ENCODE measurements at places on chromosomes 11 and 22. TPM values are rescaled to one million over a fixed set of nuclear protein-coding genes. Genes with fewer than 3 reads are reported as not detected.

- no peak for DNase-seq
Observed at GRCh38 chr22:20034143-20034542, 13.2 kb downstream of the TANGO2 start.

DNA sequence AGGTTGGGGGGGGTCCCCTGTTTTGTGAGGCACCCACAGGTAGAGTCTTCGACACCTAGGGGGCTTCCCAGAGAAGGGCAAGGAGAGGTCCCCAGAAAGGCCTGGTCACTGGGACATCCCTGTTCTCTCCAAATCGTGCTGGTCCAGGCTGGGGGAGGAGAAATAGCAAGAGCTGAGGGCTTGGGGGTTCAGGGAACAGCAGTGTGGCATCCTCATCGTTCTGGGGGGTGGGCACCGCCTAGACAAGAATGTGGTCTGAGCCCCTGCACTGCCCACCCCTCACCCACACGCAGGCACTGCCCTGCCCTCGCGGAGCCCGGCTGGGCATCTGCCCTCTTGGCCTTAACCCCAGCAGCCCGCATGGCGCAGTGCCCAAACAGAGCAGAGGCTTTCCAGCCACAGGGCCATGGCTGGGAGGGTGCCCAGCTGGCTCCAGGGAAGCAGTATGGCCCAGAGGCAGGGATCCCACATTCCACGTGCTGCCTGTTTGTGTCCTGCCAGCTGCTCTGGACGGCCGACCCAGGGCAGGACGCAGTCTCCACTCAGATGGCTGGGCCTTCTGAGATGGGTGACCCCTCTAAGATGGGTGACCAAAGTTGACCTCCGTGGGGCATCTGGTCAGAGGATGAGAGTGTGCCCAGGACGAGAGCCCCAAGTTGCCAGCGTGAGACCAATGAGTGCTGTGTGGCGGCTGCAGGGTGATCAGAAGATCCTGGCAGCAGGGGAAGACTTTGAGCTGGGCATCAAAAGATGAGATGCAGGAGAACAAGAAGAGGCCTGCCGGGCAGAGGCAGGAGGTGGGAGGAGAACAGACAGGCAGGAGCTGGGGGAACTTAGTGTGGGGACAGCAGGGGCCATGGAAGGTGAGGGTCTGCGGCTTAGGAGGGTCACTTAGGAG lies 14.4 kb downstream of the SCARF2 start:
- DNase-seq: no peak

- peak; percentile 83 for DNase-seq
Observed at GRCh38 chr11:12888525-12889158, 120.5 kb upstream of the RASSF10 start.

- no peak for DNase-seq
Observed at GRCh38 chr11:44025727-44026126, 22.1 kb upstream of the ACCSL start.

- no peak for DNase-seq
Observed at GRCh38 chr11:108902027-108902469, 237.2 kb downstream of the DDX10 start.

DNA sequence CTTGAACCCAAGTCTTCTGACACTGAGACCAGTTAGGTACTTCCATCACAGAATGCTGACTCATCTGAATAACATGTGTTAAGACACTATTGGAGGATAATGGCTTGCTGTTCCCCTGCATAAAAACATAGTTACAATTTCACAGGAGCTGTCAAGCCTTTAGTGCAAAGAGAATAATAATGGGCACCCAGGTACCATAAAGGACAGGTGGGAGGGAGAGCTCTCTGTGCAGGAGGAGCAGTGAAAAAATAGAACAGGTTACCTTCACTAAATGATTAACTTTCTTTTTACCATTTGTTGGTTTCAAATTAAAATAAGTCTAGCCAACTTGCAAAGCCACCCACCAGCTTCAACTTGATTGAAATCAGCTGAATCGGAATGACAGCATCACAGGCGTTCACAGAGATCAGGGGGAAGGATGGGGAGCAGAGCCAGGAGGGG lies 173.2 kb downstream of the DSCAML1 start:
- no peak for DNase-seq

DNA sequence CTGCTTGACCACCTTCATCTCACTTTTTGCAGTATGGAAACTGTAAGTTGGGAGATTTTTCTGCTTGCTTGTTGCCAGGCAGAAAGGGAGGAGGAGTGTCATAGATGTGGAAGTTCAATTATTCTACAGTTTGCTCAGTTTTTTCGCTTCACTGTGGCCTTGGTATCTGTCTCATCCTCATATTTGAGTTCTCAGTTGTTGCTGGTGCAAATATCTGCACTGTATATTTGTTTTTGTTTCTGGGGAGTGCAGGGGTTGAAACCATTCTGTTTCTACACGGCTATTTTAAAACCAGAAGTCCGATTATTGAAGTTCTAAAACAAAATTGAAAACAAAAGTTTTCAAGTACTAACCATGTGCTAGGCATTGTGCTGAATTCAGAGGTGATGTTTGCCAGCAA lies 153.4 kb downstream of the JRKL start:
- no peak for DNase-seq

DNA sequence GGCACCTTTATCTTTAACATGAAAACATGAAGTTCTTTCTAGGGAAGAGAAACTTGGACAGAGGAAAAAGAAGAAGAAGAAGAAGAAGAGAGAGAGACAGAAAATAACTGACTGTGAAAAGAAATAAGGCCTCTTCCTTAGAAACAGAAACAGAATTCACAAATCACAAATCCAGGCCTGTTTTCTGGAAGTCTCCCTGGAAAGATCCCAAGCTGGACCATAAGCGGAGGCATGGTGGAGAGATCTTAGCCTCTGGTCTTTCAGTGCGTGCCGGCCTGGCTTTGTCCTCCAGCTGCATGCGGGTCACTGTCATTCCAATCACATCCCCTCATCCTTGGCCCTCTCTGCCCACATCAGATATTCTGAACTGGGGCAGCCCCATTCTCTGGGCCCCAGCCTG lies 6.9 kb downstream of the FXYD6 start:
- DNase-seq: no peak

GRCh38 chr11:126585388-126585773 lies 229.9 kb downstream of the ST3GAL4 start:
- DNase-seq: no peak

GRCh38 chr22:37633089-37633624 lies 6.3 kb upstream of the SH3BP1 start:
- no peak for DNase-seq

GRCh38 chr22:31461699-31462098 lies 27.9 kb downstream of the EIF4ENIF1 start:
- no peak for DNase-seq

GRCh38 chr11:44203270-44204043 lies 106.5 kb downstream of the ALX4 start:
- no peak for DNase-seq

- DNase-seq: no peak
Observed at GRCh38 chr11:114614127-114614720, 18.6 kb upstream of the NXPE4 start.

- no peak for DNase-seq
Observed at GRCh38 chr11:125241104-125241503, 76.6 kb downstream of the PKNOX2 start.

DNA sequence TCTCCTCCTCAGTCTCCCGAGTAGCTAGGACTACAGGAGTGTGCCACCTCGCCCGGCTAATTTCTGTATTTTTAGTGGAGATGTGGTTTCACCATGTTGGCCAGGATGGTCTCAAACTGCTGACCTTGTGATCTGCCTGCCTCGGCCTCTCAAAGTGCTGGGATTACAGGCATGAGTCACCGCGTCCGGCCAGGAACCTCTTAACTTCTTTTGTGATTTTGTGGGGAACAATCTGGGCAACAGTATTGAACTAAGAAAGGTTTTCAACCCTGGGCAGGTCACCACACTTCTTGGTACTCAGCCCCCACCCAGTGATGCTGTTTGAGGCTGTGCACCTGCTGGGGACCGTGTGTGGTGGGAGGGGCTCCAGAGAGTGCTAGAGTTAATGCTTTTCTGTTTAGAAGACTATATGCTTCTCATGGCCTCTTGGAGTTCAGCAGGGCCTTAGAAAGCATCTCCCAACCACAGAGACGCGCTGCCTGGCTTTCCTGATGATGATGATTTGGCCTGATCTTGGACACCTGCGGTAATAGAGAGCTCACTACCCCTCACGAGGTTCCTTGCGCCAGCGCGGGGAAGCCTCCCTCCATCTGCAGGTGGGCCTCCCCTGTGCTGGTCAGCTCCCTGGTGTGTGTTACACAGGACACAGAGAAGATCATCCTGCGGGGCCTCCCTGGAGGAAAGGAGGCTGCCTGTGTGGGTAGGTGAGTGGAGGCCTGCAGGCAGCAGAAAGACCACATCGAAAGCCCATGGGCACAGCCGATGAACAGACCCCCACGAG lies 1.2 kb downstream of the DENND6B start:
- DNase-seq: no peak

GRCh38 chr11:120258661-120259060 lies 18.7 kb downstream of the POU2F3 start:
- no peak for DNase-seq

DNA sequence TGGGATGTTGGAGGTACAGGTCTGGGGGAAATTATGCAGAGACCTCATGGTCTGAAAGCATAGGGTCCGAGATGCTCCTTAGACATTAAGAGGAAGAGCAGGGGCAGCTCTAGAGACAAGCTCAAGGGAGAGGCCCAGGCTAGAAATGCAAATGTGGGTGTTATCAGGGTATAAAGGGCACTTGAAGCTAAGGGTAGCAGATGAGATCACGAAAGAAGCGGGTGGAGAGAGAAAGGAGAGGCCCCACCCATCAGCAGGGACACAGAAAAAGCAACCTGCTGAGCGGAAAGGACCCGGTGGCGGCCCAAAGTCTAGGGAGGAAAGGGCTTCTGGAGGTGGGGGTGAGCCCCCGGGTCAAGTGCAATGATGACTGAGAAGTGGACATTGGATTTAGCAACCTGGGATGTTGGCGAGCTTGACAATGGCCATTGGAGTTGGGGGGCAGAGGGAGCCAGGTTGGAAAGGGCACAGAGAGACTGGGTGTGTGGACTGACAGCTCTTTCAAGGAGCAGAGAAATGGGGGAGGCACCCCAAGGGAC lies 8.9 kb downstream of the TMPRSS6 start:
- no peak for DNase-seq

DNA sequence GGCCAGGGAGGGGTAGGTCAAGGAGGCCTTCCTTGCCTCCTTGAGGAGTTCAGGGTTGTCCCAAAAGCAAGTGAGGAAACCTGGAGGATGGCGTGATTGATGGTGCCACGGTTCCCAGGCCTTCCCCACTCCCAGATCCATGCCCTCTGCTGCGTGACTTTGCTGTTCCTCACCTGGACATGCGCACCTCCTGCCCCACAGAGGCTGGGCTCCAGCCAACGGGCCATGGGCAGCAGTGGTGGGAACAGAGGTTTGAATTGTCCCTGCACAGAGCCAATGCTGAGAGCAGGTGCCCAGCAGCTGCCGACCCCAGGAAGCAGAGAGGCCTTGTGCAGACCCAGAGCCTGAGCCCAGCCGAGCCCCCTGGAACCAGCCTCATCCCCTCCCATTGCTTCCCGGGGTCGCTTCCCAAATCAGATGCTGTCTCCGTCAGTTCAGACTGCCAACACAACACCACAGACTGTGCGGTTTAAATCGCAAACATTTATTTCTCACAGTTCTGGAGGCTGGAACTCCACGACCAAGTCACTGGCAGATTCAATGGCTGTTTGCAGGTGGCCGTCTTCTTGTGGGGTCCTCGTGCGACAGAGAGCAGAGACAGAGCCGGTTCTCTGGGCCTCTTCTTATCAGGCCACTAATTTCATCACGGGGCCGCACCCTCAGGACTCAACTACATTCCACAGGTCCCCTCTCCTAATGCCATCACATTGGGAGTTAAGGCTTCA lies 6.2 kb upstream of the LINC01488 start:
- no peak for DNase-seq

- peak; percentile 84 for DNase-seq
Observed at GRCh38 chr11:60775420-60775961, 9.6 kb upstream of the MS4A10 start.

DNA sequence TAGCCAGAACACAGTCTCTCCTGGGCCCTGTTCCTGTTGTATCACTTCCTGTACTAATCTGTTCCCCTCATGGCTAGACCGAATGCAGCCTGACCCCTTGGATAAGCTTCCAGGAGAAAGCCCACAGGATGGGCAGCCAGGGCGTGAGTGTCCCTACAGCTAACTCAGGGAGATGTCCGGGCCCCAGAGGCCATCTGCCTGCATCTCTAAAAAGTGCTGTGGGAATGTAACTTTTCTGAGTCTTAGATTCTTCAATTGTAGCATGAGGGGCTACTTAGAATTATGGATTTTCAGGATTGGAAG lies 7.7 kb upstream of the MALAT1 start:
- DNase-seq: peak; percentile 88

DNA sequence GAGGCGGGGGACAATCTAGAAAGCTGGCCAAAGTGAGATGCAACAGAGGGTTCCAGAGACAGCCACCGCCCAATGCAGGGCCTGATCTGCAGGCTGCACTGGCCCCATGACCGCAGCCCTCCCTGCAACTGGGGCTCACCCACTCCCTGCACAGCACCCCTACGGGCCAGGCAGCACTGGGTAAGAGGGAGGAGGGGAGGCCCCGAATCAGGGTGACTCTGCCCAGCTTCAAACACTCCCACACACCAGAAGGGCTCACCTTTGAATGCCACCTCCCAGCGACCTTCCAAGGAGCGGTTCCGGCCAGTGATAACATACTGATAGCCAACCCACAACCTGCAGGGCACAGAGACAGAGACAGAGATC lies 59.3 kb downstream of the DGCR2 start:
- peak; percentile 60 for DNase-seq

- no peak for DNase-seq
Observed at GRCh38 chr11:1218788-1219445, 3.9 kb upstream of the MUC5B start.

OR2AG1 gene
- total RNA-seq: not detected

C22orf31 gene
- not detected for total RNA-seq

NXPE4 gene
- total RNA-seq: not detected

CRYBB3 gene
- not detected for total RNA-seq

ZNF214 gene
- 1.4 TPM for total RNA-seq

LMNTD2 gene
- total RNA-seq: 9.3 TPM

SIDT2 gene
- total RNA-seq: 41.7 TPM

CCDC82 gene
- total RNA-seq: 7.1 TPM

NAALAD2 gene
- total RNA-seq: 0.26 TPM

MRE11 gene
- 14.9 TPM for total RNA-seq

CHRM4 gene
- total RNA-seq: 3.9 TPM
